ENCODE measurements at places on chromosomes 5 and 9.

DNA sequence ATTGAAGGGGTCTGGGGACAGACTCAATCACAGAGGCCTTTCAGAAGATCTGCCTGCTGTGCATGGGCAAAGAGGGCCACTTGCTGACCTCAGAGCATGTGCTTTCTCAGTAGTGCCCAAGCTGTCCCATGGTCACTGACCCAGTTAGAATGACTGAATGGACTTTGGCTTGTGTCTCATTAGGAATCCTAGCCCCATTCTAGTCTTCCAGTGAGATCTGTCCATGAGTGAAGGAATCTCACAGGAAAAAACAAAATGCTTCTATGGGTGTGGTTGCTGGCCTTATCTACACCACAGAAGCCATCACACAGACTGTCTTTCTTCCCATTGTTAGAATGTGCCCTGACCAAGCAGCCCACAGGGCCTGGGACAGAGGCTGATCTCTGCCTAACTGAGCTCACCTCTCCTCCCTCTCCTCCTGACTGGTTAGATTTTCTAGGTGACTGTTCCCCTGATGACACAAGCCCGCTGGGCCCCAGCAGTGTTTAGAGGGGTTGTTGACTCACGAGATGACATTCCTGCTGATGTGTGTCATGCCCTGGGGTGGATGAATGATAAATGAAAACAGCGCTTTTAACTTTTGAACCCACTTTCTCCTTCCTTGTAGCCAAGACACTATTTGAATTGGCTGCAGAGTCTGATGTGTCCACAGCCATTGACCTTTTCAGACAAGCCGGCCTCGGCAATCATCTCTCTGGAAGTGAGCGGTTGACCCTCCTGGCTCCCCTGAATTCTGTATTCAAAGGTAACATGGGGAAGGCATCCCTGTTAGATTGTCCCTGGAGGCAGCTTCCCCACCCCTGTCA, 24.8 kb downstream of the TGFBI start:
- peak; percentile 28 for DNase-seq

- peak; percentile 52 for DNase-seq
These were observed 45.9 kb upstream of the APC start for GRCh38 chr5:112691758-112692157.

DNA sequence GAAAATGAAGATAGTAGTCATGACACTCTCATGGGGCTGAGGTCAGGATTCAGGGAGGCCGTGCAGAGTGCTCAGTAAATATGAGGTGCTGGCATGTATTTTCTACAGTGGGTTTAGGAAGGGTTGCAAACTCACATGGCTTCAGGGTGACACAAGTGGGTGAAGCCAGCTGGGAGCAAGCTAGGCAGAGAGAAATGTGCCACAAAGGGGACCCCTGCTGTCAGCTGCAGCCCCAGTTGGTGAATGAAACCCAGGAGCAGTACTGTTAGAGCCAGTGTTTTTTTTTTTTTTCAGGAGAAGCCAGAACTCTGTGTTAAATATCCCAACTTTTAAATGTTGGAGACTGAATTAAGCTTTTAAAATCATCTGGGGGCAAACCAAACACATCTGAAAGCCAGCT, 75.3 kb downstream of the INSYN2B start:
- no peak for DNase-seq

DNA sequence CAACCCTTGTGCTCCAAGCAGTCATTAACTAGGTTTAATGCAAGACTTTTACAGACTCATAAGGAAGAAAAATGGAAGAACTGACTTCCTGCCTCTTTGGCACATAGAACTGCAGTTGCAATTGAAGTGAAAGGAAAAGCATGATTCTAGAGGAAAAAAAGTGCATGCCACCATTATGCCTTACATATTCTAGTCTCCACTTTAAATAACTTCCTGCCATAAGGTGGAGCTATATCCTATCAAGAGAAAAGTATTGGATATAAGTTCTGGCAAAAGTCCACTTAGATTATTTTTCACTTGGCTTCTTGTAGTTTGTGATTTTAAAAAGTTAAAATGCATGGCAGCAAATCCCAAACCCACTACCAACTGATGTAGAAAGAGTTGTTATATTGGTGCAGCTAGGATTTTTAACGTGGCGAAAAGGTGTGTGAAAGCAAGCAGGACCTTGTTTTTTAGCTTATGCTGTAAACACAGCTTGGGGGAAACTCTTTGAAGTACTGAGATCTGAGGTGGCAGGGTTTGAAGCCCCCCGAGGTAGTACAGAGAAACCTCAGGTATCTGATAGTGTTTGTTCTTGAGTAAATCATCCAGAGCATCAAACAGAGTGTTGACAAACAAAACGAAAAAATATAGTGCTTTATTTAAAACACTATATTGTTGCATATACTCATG, 117.9 kb downstream of the ANXA1 start:
- DNase-seq = no peak

DNA sequence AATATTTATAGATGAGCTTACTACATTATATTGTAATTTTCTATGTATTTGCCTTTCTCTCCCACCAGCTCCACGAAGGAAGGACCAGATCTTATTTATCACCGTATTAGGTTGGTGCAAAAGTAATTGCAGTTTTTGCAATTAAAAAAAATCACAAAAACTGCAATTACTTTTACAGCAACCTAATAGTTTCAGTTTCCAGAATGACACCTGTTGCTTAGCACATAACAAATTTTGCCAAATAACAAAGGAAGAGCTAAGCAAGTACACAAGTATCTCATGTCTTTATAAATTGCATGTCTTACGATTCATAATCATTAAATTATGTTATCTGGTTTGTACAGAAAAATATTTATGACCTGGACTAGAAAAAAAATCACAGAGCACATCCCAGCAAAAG, 45.9 kb downstream of the AGXT2 start:
- DNase-seq = no peak

GRCh38 chr5:134968055-134968454, 348 bp downstream of the CATSPER3 start:
- DNase-seq = no peak

GRCh38 chr5:55410845-55411244, 103.1 kb downstream of the MTREX start:
- DNase-seq = no peak

DNA sequence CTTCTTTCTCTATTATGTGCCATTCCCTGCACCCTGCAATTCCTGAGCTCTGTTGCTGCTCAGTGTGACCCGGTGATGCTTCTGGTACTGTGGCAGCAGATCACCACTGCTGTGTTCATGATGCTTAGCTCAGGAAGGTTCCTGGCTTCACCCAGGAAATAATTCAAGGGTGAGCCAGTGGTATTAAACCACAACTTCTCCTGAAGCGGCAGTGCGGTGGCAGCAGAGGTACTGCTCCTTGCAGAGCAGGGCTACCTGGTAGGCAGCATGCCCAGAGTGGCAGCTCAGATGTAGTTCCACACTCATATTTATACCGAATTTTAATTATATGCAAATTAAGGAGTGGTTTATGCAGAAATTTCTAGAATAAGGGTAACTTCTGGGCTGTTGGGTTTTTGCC, 213.8 kb upstream of the ZNF608 start:
- DNase-seq = no peak

GRCh38 chr9:9552665-9553064, 1060.1 kb downstream of the PTPRD start:
- DNase-seq = no peak

DNA sequence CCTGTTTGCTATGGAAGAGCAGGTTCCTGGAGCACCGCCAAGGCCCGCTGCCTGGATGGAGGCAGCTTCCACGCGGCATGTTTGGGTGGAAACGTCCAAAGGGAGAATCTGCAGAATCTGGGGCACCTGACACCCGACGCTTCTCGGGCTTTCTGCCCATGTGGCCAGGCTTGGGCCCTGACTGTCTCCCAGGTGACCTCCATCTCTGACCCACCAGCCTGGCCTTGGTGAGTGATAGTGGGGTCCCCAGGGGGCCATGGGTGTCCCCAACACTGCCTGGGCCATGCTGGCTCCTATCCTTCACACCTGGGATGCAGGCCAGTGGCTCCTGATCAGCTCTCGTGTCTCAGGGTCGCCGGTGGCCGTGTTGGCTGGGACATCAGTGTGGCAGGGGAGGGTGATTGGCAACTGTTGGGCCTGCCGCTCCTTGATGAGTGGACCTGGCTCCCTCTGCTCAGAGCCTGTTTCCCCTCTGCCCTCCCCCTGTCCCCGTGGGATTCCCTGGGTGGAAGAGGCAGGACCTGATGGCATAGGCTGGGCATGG, 34.0 kb downstream of the GLT6D1 start:
- no peak for DNase-seq

Data from activated CD4-positive, alpha-beta T cell treated with anti-CD3 and anti-CD28 coated beads for 36 hours (primary cell).